Pancreas (tissue), 10 donors: ENCODE measurements at places on chromosomes 6 and 20.

GRCh38 chr6:17038316-17038715 lies 63.5 kb upstream of the STMND1 start:
- no peak for DNase-seq

- DNase-seq: no peak
These were observed 52.5 kb downstream of the RPS12 start for GRCh38 chr6:132866762-132867449.

- DNase-seq: no peak
These were observed 2.1 kb downstream of the HNF4A start for GRCh38 chr20:44357555-44358125.

DNA sequence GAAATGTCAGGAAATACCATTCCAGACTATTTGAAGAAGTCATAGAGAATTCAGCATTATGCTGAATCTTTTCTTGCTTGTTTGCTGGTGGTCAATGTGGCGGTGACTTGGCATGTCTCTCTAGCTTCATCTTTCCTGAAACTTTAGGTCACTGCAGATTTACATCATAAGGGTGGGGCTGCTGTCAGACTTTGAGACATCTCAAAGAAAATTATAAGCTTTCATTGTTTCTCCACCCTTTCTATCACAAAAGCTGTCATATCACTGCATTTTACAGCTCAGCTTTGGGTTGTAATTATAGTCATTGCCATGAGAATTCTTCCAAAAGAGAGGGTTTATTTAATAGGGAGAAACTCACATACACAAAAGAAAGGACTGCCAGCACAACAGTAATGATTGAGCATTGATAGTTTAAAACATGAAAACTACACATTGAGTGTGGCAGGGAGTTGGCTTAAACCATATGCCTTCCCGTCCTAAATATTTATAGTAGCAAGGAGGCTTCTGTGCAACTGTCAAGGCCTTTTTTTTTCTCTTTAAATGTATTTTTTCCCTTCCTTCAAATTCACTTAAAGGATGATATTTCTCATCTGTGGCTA lies 44.7 kb upstream of the LRRC1 start:
- no peak for DNase-seq

- no peak for DNase-seq
These were observed 153.6 kb upstream of the CST7 start for GRCh38 chr20:24795436-24795835.

DNA sequence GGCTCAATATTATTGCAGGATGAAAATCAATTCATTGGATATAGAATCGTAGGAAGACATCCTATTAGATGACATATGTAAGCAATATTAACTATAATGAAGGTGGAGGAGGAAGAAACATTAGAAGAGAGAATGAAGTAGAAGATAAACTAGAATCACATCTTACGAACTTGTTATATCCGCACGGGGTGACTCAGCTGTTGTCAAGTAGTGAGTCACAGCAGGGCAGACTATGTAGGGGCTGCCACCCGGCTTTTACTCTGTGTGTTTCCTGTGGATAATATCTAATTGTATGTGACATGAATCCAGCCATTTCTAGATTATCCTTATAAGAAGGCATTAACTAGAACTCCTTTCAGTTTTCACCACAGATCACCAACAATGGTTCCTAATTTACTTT lies 520.2 kb downstream of the DOK5 start:
- no peak for DNase-seq

GRCh38 chr20:1706079-1706478 lies 48.5 kb upstream of the SIRPG start:
- DNase-seq: no peak

GRCh38 chr6:115740907-115741306 lies 319.8 kb downstream of the FRK start:
- no peak for DNase-seq

DNA sequence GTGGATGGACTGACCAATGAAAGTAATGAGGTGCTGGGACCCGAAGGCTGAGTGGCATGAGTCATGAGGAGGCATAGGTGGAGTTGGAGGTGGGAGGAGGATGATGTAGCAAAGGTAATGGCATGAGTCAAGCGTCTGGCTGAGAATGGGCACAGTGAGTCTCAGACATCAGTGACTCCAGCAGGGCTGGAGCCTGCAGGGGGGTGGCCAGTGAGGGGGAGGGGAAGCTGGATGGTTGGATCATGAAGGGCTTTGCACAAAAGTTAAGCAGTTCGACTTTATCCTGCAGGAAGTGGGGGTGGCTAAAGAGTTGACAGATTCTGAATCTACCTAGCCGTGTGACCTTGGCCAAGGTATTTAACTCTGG lies 99.0 kb upstream of the IYD start:
- no peak for DNase-seq

GRCh38 chr20:54340667-54341081 lies 132.8 kb downstream of the PFDN4 start:
- no peak for DNase-seq
